Activated T-cell treated with anti-CD3 and anti-CD28 coated beads, Interleukin-2, amount 50 U/mL, for 48 hours (primary cell): ENCODE measurements at places on chromosomes 4 and X.

DNA sequence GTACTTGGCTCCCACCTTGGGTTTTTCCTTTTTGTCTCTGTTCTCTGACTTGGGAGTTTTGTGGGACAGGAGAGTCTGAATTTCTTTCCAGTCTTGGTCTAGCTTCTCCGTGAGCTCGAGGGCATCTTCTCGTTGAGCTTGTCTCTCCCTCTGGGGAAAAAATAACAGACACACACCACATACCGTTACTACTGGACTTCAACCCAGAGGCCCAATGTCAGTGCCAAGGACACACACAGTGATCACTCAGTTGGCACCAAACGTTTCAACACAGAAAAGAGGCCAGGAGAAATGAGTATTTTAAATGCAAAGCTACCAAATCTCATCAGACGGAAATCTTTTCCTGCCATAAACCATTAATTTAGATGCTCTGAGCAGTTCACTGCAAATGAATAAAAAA is 9.7 kb downstream of the NOP14 start:
- no peak for DNase-seq

DNA sequence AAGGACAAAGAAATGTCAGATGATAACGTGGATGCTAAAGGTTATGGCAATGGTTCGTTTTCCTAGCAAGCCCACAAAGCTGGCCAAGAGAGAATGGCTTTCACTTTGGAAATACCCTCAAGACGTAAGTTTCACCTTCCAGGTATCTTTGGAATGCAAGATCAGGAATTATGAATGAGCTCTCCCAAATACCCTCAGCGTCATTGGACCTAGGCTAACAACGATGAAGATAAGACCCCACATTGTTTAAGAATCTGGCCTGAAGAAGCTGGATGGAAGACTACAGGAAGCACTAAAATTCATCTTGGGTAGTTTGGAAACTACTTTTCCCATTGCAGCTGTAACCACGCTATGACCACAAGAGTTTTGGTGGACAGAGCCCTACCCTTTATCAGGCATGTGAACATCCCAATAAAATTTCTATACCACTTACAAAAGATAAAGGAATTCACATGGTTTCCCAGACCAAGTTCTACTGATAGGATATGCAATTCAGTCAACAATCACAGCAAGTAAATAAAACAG is 111.9 kb downstream of the KDR start:
- no peak for DNase-seq

DNA sequence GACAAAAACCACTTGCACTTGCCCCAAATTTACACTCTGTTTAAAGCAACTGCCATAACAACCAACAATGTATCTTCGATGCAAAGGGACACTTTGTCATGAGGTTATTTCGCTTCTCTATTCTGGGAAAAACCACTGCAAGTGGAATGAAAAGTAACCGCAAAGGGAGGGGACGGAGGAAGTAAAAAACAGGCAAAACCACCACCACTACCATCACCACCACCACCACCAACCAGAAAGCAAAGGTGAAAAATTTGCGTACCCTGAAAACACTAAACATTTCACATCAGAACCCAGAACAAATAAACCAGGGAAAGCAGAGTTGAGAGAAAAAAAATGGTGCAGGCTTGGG is 1.2 kb upstream of the N4BP2 start:
- DNase-seq: no peak

- no peak for DNase-seq
Measured at GRCh38 chr4:113872426-113873260, 106.8 kb downstream of the ARSJ start.

DNA sequence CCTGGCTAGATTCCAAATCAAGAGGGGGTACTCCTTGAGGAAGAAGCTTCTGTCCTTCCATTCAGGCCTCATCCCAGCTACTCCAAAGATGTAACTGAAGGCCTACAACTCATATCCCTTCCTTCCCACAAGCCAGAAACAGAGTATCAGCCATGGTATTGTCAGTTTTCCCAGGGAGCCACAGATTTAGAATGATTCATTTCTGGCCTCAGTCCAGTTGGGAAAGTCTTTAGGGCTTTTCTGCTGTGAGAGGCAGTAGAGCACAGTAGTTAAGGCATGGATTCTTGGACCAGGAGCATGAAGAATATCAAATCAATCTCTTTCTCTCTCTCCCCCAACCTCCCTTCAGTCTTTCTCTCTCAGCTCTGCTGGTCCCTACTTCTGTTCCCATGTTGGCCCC is 505.0 kb downstream of the BCOR start:
- no peak for DNase-seq

DNA sequence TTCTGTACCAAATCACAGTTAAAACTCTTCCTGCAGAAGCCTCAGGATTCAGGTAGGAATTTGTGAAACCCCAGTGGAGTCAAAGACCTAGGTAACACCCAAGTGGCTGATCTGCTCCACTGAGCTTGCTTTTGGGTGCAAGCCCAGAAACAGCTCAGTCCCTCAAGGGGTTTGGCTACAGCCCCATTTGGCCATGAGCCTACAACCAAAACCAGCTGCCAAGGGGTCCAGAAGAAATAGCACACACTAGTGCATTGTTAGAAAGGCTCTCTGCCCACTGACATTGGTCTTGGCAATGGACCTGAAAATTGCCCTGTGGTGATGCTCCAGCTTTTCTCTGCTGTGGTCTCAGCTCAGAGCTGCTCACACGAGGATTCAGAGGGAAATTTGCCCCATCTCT is 577.4 kb upstream of the INTU start:
- no peak for DNase-seq

DNA sequence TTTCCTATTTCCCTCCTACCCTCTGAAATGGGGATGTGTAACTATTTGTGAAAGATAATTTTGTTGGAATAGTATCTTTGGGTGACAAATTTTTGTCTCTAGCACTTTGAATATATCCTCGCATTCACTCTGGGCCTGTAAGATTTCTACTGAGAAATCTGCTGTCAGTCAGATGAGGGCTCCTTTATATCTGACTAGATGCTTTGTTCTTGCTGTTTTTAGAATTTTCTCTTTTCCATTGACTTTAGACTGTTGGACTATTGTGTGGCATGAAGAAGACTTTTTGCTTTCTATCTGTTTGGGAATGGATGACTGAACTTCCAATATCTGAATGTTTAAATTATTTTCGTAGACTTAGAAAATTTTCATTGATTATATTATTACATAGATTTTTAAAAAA is 54.2 kb upstream of the GRID2 start:
- no peak for DNase-seq

GRCh38 chrX:54920610-54921426 is at the start of gene TRO:
TRO (plus strand) TSS chrX:54920824; CDS start chrX:54922247, 1,423 bp downstream.
- no peak for DNase-seq

DNA sequence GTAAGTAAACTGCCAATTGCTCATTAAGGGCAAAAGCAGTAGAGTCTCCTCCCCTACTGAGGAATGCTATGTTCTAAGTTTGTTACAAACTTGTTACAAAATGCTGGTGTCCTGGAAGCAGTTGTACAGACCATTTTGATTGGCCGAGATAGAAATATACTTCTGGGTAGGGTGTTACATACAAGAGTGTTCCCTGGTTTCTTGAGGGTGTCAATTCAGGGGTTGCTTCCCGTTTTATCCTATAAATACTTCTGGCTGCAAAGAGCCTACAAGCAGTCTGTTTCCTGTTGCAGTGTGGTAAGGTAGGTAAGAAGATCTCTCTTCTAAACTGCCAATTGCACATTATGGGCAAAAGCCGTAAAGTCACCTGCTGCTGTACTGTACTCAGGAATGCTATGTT is 5.7 kb downstream of the TRPC5OS start:
- no peak for DNase-seq

- no peak for DNase-seq
Measured at GRCh38 chrX:77749695-77750094, 36.3 kb downstream of the ATRX start.

DNA sequence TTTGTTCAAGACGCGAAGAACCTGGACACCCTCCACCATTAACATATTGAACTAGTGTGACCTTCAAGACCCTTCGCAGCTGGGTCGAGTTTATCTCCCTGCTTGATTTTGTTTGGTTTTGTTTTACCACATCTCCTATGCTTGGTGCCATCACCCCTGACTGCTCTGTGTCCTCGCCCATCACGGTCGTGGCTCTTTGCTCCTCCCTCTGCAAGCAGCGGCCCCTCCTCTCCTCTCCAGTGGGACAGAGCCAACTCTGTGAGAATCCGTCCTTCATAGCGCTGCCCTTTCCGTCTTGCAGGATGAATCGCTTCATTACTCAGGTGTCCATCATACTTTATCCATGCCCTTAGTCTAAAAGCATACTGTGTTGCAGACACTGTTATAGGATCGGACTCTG is 9.1 kb upstream of the FAM149A start:
- DNase-seq: no peak

DNA sequence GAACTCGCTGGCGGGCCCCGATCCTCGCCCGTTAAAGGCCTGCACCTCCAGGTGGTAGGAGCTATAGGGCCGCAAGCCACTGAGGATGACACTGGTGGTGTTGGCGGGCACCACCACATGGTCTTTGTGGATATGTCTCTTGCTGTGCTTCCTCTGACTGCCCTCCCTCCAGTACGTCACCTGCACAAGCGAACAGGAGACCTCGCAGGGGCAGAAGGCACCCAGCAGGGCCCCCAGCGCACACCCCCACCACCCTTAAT is 20.7 kb downstream of the L1CAM start:
- DNase-seq: no peak

DNA sequence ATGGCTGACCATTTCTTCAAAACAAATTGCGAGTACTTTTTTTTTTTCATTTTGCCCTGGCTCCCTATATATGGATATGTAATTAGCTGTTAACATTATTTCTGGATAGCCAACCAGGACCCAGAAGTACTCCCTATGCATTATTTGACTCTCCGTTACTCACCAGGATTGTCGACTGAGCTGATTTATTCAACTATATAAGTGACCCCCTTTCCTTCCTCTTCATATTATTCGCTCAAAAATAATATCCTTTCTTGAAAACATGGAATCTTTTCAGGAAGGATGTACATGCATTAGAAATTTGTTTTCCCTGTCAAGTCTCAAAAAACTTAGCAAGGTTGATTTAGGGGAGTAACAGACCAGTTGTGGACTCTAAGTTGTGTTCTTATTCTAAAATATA is 114.1 kb upstream of the KLHL4 start:
- no peak for DNase-seq

- DNase-seq: no peak
Measured at GRCh38 chrX:133402830-133403625, 12.3 kb downstream of the GPC4 start.

- DNase-seq: no peak
Measured at GRCh38 chr4:154602404-154603020, 9.9 kb downstream of the FGG start.

- no peak for DNase-seq
Measured at GRCh38 chr4:157572284-157572683, 351.8 kb downstream of the GRIA2 start.

GRCh38 chr4:161247831-161248230 is 916.0 kb downstream of the FSTL5 start:
- no peak for DNase-seq

DNA sequence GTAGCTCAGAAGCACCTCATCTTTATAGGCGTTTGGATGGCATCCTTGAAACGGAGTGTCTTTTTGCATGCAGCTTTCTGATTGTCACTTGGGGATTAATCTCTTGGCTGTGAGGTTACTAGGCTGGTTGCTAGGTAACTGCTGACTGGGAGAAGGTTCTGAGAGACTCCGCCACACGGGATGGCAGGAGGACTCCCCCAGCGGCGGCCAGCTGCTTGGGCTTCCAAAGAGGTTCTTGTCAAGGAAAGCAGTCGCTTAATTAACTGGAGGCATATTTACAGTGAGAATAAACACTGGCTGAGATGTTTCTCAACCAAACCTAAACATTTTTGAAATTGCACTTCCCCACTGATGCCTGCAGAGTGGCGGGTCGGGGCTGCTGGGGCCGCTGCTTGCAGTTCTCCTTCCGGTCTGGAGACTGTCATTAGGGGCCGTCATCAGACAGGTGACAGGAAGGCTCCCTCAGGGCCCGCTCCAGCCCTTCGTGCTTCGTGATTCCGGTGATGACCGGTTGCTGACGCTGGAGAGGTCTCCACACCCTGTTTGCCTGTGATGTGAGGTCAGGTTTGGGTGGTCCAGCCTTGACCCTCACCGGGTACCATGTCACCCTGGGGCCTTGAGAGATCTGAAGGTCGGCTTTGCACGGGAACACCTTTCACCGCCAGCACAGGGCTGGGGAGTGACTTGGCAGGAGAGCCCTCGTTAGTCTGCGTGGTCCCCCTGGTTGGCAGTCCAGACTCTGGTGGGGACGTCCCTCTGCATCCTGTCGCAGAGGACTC is 9.1 kb downstream of the NSG1 start:
- no peak for DNase-seq

DNA sequence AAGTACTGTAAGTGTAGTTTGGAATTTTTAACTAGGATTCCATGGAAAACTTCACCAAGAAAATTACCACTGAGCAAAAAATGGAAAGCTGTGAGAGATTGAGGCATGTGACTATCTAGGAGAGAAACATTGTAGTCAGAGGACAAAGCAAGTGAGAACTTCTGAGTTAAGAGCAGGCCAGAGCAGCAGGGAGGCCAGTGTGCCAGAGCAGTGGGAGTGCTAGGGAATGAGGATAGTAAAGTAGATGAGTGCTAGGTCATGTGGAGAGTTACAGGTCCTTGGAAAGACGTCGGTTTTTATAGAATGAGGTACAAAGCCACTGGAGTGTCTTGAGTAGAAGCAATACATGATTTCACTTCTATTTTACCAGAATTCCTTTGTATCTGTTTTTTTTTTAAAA is 52.7 kb upstream of the FAT4 start:
- no peak for DNase-seq

DNA sequence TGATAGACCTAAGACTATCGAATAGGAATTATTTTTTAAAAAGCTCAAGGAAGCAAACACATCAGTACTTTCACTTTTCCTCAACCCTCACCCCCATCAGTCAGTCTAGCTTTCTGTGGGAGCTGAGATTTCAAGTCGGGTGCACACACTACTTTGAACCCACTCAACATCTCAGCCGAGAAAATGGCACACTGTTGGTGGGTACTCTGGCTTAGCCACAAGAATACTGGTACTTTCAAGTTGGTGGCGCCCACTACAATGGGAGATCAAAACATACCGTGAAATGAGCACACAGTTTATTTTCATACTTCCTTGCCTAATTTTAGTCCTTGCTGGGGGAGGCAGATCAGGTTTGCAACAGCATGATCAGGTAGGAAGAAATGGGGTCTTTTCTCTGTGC is 10.2 kb downstream of the CD40LG start:
- DNase-seq: no peak

DNA sequence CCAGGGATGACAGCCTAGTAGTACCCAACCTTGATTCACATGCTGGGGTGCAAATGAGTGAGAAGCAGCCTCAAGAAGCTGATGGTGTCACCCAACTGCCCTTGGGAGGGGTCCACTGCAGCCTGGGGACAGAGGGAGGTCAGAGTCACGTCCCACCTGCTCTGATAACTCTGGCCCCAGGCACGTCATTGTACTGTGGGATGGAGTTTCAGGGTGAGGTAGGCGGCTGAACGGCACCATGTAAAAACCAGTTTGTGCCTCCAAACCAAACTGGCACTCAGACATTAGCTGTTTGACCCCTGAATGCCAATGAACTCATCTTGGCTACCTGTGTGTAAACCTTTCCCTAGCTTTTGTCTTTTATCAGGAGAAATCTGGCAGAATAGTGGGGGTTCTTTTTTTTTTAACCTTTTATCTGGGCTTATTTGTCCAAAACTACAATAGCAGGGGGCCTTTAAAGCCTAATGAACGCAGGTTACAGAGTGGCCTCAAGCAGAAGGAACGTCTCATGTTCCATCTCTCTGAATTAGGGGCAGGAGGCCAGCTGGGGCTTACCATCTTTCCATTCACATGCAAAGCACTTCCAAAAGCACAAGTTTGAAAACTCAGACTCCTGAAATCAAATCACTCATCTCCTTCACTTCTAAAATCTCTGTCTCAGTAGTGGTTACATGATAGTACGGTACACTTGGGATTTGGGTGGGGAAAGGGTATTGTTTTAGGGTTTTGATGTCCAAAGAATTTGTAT is 89.4 kb downstream of the IRF2 start:
- DNase-seq: no peak
